ENCODE measurements at places on chromosomes 3 and 15.

GRCh38 chr3:184472723-184473428 is 88.7 kb upstream of the EPHB3 start:
- DNase-seq, result no peak

- no peak for DNase-seq
These were observed 154.1 kb downstream of the FBLN2 start for GRCh38 chr3:13703071-13703470.

- no peak for DNase-seq
These were observed 1.3 kb downstream of the STT3B start for GRCh38 chr3:31534065-31534425.

DNA sequence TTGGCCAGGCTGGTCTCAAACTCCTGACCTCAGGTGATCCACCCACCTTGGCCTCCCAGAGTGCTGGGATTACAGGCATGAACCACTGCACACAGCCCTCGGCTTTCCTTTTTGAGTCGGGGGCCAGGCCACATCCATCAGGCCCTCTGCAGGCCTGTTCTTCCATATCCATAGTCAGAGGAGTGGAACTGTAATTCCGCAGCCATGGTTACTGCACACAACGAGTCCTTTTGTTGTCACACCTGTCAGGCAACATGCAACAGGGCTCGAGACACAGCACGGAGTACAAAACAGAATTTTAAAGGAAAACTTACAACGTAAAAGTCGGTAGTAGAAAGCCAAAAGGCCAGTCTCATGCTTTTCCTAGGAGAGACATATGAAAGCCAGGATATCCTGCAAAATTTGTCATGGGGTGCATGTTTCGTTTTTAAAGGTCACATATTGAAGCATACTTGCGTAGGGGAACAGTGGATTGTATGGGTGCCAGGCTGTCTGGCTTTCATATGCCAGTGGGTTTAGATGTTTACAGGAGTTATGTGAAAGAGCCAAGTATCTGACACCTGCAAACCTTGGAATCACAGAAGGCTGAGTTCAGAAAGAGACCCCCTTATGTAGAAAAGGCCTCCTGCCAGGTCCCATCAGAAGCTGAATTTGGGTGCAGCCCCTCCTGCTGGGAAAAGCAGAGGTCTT is 63.2 kb upstream of the LPP start:
- no peak for DNase-seq

GRCh38 chr15:72182673-72183072 is 14.9 kb downstream of the GRAMD2A start:
- DNase-seq, result no peak

DNA sequence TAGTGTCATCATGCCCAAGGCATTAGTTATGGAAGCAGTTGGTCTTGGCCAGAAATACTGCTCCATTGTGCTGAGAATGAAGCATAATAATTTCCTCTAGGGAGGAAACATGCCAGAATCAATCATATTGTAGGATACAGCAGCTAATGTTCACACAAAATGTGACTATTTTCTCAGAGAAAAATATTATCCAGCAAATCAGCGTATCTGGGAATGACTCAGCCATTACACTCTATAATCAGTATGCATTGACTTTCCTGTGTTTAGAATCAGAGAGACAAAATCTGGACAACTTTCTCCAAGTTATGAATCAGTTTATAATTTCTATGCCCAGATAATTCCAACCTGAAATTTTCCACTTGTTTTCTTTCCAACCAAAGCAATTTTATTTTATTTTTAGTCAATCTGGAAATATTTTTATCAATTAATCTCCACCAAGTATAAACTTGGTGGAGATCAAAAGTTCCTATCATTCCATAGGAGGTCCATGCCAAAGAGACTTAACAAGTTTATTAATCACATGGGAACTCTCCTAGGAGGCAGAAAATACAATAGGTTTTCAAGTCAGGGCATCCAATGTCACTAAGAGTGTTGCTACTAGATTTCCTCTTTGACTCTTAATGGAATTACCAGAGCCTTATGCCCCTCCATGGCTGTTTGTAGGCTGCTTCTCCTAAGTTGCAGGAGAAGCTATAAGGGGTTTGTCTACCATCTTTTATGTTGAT is 36.4 kb downstream of the SUCNR1 start:
- DNase-seq, result no peak

- DNase-seq, result no peak
These were observed 28.5 kb upstream of the APOD start for GRCh38 chr3:195612075-195612800.

GRCh38 chr15:80744415-80744814 is 34.8 kb upstream of the CEMIP start:
- no peak for DNase-seq

DNA sequence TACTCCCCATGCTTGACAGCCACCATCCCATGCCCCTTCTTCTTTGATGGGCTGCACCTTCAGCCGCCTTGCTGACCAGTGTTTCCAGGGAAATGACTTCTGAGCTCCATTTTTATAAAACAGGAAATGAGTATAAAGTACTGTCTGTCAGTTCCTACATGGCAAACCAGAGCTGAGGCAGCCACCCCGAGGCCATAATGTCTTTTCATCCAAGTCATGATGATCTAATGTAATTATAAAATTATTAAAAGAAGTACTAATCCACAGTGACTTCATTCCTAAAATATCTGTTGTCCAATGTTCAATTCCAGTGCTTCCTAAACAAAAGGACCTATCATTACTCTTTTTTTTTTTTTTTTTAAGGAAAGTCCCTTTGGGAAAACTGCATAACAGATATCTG is 75.2 kb upstream of the HERC1 start:
- no peak for DNase-seq

DNA sequence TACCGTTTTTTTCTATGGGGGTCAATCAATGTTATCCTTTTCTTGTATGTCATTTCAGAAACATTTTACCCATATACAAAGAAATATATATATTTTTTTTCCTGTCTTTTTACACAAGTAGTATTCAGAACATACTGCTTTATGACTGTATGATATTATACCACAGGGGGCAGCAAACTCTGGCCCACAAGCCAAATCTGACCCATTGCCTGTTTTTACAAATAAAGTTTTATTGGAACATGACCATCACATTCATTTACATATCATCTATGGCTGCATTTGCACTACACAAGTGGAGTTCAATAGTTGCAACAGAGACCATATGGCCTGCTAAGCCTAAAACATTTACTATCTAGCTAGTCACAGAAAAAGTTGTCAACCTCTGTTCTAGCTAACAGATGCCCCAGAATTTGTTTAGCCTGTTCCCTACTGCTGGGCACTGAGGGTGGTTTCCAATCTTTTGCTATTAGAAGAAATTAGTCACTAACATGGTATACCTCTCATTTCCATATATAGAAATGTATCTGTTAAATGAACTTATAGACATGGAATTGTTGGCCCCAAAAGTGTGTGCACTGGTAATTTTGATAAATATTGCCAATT is 57.7 kb downstream of the BFSP2 start:
- DNase-seq, result no peak

- DNase-seq, result no peak
These were observed 66.1 kb upstream of the DLG1 start for GRCh38 chr3:197364410-197365071.

DNA sequence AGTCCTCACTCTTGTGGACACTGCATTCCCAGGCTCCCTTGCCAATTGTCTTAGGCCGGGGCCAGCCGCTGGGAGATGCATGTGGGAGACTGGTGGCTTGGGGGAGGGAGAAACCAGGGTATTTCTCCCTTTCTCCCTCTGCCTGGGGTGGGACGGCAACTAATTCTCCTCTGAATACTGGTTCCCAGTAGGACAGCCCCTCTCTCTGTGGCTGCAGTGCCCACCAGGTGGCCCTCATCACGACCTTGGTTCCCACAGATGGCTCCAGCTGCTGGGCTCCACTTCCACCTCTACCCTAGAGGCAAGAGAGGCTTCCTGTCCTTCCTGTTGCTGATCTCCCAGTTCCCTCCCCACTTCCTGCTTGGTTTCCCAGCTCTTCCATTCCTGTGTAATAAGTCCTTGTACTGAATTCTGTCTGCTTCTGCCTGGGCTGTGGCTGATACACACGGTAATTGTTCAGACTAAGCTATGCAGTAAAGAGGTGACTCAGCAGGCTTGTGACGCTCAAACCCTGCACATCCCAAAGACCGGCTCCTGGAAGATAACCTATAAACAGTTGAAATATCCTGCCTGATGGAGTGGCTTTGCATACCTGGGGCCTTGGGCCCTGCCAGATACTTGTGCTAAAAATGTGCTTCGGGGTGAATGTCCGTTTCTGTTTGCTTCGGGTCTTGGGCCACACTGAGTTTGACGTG is 20.4 kb upstream of the COPG1 start:
- no peak for DNase-seq

DNA sequence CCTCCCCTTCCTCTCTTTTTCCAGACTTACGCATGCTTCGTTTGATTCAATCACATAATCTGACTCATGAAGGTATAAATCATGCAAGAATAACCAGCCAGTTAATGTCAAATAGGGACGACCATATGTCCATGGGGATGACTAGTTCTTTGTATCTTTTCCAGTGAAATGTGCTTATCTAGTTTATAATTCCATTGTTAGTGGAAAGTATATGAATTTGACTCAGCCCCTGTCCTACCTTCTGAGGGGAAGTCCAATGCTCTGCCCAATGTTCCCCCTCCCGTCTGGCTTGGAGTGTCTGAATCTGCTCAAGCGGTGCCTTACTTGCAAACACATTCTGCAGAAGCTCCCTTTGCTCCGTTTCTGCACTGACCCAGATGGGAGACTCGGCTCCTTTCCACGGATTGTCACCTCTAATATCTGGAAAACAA is 55.0 kb upstream of the EPHB3 start:
- DNase-seq, result no peak

DNA sequence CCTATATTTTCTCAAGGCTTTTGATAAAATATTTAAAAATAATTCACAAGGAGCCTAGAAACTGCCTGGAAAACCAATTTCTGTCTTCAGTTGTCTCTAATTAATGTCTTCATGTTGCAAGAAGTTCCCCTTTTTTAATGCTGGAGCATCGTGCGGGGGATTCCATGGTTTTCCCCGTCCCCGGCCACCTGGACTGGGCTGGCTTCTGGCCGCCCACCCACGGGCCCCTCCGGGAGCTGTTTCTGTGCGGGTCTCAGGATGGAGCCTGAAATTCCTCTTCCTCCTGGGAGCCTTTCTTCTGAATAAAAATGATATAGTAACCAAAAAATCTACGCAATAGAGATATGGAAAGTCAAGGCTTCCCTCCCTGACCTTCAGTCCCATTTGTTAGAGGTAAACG is 8.1 kb upstream of the LRRK1 start:
- no peak for DNase-seq

GRCh38 chr3:192913540-192913939 is 4.1 kb downstream of the MB21D2 start:
- no peak for DNase-seq

- no peak for DNase-seq
These were observed 296.5 kb downstream of the ZIC1 start for GRCh38 chr3:147705651-147706051.

DNA sequence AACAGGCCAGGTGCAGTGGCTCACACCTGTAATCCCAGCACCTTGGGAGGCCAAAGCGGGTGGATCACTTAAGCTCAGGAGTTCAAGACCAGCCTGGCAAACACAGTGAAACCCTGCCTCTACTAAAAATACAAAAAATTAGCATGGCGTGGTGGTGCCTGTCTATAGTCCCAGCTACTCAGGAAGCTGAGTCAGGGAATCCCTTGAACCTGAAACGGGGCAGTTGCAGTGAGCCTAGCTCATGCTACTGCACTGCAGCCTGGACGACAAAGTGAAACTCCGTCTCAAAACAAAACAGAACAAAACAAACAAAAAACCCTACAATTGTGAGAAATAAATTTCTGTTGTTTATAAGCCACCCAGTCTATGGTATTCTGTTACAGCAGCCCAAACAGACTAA is 94.7 kb downstream of the PIK3CB start:
- DNase-seq, result no peak

DNA sequence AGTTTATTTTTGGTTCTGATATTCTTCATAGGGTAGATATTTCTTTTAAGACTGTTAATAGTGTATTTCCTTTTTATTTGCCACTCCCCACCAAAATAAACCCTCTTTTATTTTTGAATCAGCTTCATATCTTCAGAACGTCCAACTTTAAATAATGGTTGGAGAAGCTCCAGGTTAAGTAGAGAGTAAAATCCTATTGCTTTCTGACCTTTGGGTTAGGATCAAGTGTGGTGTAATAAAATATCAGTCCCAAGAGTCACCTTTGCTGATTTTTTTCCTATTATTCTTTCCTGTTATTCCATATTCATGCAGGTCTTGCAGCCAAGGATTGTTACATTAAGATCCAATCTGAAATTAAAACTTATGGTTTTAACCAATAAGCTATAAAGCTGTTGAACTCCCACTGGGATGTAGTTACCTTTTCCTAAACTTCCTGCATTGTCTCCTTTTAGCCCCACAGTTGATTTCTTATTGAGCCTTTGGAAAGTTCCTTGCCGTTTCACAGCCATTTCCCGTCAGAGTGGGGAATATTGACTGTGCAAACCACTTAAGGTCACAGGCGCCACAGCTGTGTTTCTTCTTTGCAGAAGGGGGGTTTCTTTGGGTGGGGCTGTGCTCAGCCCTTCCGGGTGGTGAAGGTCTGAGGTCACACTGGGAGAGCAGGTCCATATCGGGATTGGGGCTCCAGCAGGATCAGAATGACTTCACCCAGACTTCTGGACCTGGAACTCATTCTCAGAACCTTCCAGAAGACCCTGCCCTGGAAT is 287.3 kb upstream of the CTDSPL start:
- DNase-seq, result no peak

GRCh38 chr3:155585384-155585783 is 159.5 kb downstream of the PLCH1 start:
- DNase-seq, result peak; percentile 40

DNA sequence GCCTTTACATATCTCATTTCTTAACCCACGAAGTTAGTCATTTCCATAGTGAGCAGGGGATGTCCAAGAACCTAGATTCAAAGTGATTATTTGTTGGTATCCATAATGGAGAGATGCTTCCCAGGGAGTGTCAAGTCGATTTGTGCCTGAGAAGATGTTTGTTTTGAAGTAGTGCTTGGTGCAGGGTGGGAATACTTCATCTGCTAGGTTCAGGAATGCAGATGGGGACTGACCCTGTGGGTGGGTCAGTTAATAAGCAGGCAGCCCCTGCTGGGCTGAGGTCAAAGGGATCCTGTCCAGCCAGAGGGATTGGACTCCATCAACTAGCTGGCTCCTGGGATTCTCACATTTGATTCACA is 44.1 kb upstream of the VILL start:
- no peak for DNase-seq

Measured in iPS DF 19.7 (cell line).